ENCODE measurements at places on chromosomes 5 and 9.
A peak's percentile ranks its signal among the peaks of the same experiment; 100 is the strongest.

GRCh38 chr9:112193572-112194288 lies 18.6 kb upstream of the SUSD1 start:
- no peak for DNase-seq

DNA sequence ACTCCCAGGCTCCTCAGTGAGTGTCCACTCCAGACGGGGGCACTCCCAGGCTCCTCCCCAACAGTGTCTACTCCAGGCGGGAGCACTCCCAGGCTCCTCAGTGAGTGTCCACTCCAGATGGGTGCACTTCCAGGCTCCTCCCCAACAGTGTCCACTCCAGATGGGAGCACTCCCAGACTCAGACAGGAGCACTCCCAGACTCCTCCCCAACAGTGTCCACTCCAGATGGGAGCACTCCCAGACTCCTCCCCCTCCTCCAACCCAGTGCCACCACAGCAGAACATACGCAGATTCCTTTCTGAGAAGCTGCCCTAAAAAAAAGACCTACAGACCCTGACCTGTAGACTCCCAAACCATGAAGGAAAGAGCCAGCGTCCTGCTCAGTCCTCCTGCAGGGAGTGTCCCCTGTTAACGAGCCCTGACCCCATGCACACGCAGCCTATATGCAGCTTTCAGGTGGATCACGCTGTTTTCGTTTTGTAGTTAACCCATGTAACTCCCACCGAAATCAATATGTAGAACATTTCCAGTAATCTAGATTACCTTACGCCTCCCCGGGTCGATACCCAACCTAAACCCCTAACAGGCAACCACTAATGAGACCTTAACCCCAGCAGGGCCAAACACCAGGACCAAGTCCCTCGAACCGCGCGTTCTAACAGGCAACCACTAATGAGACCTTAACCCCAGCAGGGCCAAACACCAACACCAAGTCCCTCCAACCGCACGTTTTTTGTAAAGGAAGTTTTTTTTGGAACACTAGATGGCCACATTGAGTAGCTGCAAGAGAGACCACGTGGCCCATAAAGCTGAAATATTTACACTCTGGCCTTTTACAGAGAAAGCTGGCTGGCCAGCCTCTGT lies 15.7 kb downstream of the PNPLA7 start:
- peak; percentile 75 for DNase-seq

DNA sequence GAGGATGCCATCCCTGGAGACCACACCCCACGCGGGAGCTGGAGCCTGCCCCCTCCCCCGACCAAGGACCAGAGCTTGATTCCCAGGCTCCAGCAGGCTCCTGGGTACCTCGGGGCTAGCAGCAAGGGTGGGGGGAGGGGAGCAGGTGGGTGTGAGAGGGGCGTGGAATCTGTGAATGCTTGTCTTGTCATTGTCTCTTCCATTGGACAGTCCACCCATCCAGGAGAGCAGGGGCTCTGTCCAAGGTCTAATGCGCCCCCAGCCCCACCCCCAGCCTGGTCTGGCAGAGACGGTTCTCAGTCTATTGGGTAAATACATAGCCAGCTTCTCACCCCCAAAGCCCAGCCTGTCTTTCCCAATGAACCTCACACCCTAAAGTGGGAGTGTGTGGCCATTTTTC lies 22.8 kb downstream of the URM1 start:
- DNase-seq: no peak

GRCh38 chr5:157025093-157025698 lies 33.7 kb downstream of the HAVCR1 start:
- no peak for DNase-seq

DNA sequence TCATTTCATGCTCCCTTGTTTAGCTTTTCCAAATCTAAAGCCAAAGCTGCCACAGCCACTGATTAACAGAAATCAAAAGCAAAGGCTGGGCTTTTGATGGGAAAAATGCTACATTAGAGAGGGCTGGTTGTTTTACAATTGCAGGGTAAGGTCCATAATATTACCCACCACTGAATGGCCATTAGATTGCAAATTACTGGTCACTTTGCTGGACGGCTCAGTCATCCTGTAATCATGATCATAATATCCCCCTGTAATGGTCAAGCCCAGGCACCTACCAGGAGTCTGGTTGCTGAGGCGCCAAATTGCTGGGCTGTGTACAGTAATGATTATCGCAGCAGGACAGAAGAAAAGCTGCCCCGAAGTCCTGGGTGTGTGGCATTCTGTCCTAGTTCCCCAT lies 286.5 kb downstream of the ZSWIM6 start:
- DNase-seq: no peak

DNA sequence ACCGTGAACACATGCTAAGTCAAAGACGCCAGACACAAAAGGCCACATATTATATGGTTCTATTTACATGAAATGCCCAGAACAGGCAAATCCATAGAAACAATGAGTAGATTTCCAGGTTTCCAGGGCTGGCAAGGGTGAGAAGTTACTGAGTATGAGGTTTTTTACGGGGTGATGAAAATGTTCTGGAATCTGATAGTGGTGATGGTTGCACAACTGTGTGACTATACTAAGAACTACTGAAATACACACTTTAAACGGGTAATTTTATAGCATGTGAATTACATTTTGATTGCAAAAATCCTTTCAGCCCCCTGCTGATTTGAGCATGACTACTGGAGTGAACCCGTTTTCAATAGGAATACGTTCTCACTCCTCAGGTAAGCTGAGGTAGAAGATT lies 46.7 kb upstream of the TBC1D9B start:
- DNase-seq: no peak

GRCh38 chr9:130565792-130566191 lies 13.6 kb upstream of the FUBP3 start:
- DNase-seq: peak; percentile 16

DNA sequence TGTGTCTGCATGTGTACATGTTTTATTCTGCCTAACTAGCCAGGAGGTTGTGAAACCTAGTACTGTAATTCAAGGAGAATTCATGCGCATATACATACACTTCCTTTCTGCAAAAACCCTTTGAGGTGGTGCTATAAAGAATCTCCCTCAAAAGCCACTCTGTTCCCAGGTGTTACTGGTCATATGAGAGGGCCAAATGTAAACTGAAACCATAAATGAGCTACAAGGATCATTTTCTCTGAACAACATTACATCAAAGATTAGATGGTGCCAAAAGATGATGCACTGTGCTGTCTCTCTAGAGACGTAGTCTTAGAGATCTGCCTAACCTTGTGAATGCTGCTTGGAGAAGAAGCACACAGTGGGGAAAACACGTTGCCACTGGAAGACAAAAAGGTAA lies 15.7 kb downstream of the NREP start:
- no peak for DNase-seq

GRCh38 chr9:86637515-86637914 lies 283.3 kb upstream of the TUT7 start:
- DNase-seq: no peak

GRCh38 chr9:68851657-68852056 lies 146.6 kb downstream of the PIP5K1B start:
- peak; percentile 2 for DNase-seq

GRCh38 chr5:93582677-93583438 lies at the start of gene NR2F1:
NR2F1 (plus strand) TSS chr5:93583222; CDS start chr5:93585024, 1,802 bp downstream.
- peak; percentile 71 for DNase-seq

- DNase-seq: no peak
Observed at GRCh38 chr5:156295431-156295830, 31.5 kb upstream of the SGCD start.

GRCh38 chr9:99040251-99040900 lies 64.5 kb upstream of the TGFBR1 start:
- no peak for DNase-seq

- no peak for DNase-seq
Observed at GRCh38 chr5:79974886-79975285, 16.2 kb downstream of the MTX3 start.

GRCh38 chr9:133290751-133291302 lies 15.8 kb upstream of the ABO start:
- no peak for DNase-seq

DNA sequence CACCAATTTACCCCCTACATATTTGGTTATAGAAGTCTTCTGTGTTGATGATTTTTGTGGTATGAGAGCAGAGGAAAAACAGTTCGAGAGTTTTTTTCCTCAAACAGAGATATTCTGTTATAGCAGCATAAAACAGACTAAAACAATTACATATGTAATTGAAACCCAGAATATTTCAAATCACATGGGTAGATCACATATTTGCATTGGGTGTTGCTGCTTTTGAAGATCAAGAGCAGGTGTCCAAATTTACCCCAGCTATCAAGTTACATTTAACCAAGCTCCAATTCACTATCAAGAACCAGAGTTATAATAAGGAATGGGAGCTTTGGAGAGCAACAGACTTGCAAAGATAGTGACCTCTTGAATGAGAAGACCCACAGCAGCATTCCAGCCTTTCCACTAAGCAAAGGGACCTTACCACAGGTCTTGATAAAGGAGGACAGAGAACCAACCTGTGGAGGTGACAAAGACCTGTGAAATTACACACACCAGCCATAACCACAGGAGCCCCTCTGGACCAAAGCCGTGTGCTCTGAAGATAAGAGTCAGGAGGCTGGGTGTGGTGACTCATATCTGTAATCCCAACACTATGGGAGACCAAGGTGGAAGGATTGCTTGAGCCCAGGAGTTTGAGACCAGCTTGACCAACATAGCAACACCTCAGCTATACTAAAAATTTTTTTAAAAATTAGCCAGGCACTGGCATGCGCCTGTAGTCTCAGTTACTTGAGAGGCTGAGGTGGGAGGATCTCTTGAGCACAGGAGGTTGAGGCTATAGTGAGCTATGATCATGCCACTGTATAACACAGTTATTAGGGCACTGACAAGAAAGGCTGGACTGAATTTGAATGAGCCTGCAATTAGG lies 4.0 kb upstream of the CCL28 start:
- no peak for DNase-seq

- DNase-seq: no peak
Observed at GRCh38 chr9:33289496-33289895, 820 bp upstream of the NFX1 start.

All from common myeloid progenitor, CD34-positive (primary cell).